ENCODE measurements at places on chromosomes 7 and 10. TPM values are rescaled to one million over a fixed set of nuclear protein-coding genes. Genes with fewer than 3 reads are reported as not detected.

The MRC1 gene
- 0.03 TPM for total RNA-seq

The BTAF1 gene
- 121 TPM for total RNA-seq

The OGDH gene
- 111 TPM for total RNA-seq

The TAF6 gene
- 104 TPM for total RNA-seq

The CALHM1 gene
- not detected for total RNA-seq

The EVX1 gene
- not detected for total RNA-seq

DNA sequence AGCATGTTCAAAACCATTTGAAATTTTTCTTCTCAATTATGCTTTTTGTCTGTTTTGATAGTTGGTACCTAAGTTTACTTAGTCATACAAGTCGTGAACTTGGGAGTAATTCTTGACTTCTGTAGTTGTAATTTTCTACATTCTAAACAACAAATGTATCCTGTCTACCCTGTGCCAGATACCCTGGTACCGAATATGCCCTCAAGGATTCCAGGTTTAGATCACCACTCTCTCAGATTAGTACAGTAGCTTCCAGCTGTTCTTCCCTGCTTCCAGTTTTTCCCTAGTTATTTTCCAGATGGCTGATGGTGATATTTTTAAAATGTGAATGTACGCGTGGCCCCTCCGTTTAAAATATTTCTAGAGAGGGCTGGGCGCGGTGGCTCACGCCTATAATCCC is 6.5 kb downstream of the STAM start:
- DNase-seq: no peak
- no peaks in the 10 kb centered on the region for H3K36me3 ChIP-seq
- H3K27me3 ChIP-seq: no peaks in the 10 kb centered on the region

- no peaks in the 10 kb centered on the region for H3K36me3 ChIP-seq
- H3K4me1 ChIP-seq: peaks cover 13% of the 10 kb centered on the region
- H3K27me3 ChIP-seq: no peaks in the 10 kb centered on the region
These were observed 178.1 kb downstream of the ADAM12 start for GRCh38 chr10:126210051-126210651.

DNA sequence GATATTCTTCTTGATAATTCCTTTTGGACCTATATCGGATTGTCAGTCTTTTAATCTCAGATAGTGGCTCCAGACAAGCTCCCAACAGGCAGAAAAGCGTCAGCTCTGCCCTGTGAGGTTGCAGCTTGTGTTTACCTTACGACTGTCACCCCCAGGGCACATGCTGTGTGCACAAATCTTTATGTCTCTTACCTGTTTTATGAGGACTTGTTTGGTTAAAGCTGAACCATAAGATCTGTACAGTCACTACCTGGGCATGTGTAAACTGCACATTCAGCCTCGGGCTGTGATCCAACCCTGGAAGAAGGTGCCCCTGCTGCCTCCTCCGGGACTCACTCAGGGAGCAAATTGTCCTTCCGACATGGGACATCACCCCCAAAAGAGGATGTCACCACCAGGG is 119.8 kb downstream of the GALNT17 start:
- H3K4me3 ChIP-seq: no peak overlapping the region
- H3K4me1 ChIP-seq: no peaks in the 10 kb centered on the region
- no peak for DNase-seq
- H3K27ac ChIP-seq: no peak overlapping the region
- H3K27me3 ChIP-seq: no peaks in the 10 kb centered on the region
